Renal cortical epithelial cell (primary cell): ENCODE measurements at places on chromosomes 11 and 22.

DNA sequence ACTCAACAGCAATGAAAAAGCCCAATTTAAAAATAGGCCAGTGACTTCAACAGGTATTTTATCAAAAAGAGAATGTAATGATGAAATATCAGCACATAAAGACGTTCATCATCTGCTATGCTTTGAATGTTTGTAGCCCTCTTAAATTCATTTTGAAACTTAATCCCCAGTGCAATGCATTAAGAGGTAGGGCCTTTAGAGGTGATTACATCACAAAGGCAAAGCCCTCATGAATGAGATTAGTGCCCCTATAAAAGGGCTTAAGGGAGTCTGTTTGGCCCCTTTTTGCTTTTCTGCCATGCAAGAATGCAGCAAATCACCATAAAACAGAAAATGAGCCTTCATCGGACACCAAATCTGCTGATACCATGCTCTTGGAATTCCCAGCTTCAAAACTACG is 637.0 kb downstream of the DLG2 start:
- DNase-seq = no peak

- peak; percentile 35 for DNase-seq
Measured at GRCh38 chr22:38017272-38017920, 33.0 kb upstream of the SOX10 start.

DNA sequence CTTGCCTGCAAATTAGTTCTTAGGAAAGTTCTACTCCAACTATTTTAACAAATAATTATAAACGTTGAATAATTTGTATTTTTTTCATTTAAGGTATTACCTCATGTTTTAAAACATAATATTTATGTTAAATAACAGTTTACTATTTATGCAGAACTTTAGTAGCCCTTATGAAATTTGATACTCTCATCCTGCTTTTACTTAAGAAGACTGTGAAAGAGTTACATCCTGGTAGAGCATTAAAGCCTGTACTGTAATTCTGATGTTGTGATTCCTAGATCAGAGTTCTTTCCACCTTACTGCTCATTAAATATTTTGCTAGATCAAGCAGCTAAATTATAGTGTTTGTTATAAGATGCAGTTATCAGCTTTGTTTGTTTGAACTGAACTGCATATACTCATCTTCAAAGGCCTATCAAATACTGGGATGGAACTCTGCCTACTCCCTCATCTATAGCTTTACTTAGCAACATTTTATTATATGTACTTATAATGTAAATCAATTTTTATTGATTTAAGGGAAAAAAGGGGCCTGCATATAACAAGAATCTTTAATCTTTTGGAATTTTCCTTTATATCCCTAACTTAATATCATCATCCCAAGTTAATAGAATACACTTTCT is 304.2 kb downstream of the DYNC2H1 start:
- no peak for DNase-seq

DNA sequence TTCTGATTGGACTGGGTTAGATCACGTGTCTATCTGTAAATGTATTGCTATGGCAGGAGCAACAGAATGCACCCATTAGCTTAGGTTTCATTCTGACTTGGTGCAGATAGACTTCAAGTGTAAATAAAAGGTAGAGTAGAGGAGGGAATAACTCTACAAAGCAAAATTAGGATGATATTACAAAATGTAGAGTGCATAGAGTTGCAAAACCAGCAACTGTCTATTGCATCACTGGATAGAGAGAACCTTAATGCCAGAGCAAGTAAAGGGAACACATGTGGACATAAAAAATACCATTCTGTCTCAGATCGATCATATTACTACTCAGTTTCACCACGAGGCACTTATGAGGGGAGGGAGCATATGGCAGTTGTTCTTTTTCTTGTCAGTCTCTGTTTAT is 22.0 kb upstream of the CAT start:
- no peak for DNase-seq

GRCh38 chr11:88152381-88152780 is 22.9 kb downstream of the RAB38 start:
- DNase-seq = peak; percentile 31

GRCh38 chr11:39144351-39145130 is 2314.9 kb downstream of the LRRC4C start:
- DNase-seq = no peak

DNA sequence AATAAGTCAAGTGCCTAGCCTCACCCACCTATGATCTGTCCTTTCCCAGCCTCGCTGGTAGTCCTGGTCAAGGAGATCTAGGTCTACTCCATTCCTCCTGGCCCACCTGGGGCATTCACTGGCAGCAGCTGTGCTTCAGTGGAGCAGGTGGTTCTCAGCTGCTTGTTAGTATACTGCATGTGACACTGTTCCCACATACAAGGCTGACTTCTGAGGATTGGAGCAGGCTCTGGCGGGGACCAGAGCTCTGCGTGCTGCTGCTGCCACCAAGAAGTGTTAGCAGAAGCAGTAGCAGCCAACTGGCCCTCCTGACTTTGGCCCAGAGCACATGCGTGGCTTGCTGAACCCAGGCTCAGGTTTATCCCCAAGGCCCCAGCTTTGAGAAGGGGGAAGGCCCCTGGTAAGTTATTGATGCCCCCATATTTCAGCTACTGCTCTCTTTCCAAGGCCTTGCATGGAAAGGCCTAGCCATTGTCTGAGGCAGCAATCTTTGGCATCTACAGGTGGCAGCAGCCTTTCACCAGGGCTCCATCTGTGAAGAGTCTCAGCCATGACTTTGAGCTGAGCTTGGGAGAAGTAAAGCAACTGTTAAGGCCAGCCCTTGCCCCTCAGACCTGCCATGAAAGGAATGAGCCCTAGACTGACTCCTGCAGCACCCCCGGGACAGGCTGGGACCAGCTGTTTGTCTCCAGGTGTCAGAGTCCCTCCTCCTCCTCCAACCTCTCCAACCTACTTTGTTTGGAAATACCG is 26.5 kb downstream of the ARHGAP1 start:
- DNase-seq = no peak

DNA sequence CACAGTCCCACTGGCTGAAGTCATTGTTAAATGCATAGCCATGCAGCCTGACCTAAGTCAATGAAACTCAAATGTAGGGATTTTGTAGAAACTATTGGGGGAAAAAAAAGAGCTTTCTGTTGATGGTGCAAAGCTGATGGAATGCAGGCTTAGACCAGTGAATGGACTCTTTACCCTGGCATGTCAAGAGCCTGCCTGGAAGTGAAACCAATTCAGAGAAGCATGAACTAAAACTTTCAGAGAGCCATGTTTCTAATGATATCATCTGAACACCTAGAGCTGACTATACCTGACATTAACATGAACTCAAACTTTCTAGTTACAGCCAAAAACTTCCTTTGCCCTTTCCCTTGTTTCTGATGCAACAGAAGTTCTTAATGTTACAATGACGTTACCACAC is 89.0 kb downstream of the APIP start:
- DNase-seq = peak; percentile 9

DNA sequence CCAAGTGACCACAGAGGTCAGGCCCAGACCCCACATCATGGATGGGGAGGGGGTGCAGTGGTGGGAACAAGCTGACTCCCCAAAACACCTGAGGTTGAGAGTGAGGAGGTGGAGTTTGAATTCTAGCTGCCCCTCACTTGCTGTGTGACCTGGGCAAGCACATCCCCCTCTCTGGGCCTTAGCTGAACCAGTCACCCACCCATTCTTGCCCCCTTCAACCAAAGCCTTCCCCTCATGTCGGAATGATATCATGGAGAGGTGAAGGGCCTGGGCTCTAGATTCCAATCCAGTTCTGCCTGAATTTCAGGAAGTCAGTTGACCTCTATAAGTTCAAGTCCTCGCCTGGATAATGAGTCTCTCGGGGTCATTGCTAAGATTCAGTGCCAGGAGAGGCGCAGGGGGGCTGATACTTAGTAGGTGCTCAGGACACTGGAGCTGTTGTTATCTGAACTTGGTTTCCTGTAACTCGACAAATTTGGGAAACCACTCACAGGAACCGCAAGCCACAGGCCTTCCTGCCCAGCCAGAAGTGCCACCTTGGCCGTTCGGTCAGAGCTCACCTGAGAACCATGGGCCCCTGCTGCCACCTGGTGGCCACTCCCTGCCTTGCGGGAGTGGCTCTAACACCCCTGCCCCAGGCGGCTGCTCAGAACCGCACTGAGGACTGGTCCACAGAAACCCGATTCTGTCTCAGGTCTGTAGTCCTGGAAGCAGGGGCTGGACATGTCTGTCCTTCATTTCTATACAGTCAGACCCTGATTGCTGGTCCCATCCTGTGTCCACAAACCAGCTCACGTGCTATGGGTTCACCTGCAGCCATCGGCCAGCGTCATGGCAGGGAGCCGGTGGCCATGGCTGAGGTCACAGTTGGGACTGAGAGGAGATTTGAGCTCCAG is 6.9 kb downstream of the CDC42EP1 start:
- peak; percentile 63 for DNase-seq

- peak; percentile 86 for DNase-seq
Measured at GRCh38 chr11:3747704-3748103, 49.6 kb downstream of the NUP98 start.

- no peak for DNase-seq
Measured at GRCh38 chr11:36997656-36998055, 399.6 kb upstream of the RAG2 start.

- no peak for DNase-seq
Measured at GRCh38 chr11:64719406-64719805, 3.6 kb downstream of the NRXN2 start.
